ENCODE measurements at places on chromosomes 5 and 9.

- no peak for DNase-seq
These were observed 266.2 kb downstream of the ARHGAP26 start for GRCh38 chr5:143036146-143036927.

DNA sequence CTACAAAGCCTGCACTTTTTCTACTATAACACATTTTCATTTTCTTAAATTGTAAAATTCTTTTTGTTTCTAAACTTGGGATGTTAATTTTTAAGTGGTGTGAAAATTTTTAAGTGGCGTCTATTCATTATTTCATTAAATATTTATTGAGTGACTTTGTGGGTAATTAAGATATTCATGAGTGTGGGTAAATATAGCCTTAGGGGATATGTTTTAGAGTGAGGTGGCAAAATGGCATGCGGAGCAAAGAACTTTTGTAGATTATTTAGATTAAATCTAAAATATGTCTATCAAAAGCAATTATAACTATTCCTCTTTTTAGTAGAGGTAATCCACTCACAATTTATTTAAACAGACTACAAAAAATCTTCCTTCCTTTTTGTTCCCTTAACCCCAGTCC lies 188.4 kb downstream of the PCSK1 start:
- DNase-seq = no peak

GRCh38 chr5:148702019-148702596 lies 47.8 kb upstream of the HTR4 start:
- DNase-seq = no peak

GRCh38 chr5:124628721-124629596 lies 117.5 kb downstream of the ZNF608 start:
- no peak for DNase-seq

DNA sequence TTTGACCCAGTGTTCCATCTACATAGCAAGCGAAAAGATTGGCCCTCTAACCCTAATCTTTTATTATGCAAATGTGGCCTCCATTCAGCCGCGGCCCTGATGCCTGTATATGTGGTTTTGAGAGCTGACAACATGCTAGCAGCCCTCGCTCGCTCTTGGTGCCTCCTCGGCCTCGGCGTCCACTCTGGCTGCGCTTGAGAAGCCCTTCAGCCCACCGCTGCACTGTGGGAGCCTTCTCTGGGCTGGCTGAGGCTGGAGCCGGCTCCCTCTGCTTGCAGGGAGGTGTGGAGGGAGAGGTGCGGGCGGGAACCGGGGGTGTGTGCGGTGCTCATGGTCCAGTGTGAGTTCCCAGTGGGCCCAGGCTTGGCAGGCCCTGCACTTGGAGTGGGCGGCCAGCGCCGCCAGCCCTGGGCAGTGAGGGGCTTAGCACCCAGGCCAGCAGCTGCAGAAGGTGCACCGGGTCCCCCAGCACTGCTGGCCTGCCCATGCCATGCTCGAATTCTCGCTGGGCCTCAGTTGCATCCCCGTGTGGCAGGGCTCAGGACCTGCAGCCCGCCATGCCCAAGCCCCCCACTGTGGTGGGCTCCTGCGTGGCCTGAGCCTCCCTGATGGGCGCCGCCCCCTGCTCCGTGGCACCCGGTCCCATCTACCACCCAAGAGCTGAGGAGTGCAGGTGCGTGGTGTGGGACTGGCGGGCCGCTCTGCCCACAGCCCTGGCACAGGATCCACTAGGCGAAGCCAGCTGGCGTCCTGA lies 757.5 kb upstream of the CTNND2 start:
- no peak for DNase-seq

- no peak for DNase-seq
These were observed 248.0 kb downstream of the DRD1 start for GRCh38 chr5:175195698-175196656.

DNA sequence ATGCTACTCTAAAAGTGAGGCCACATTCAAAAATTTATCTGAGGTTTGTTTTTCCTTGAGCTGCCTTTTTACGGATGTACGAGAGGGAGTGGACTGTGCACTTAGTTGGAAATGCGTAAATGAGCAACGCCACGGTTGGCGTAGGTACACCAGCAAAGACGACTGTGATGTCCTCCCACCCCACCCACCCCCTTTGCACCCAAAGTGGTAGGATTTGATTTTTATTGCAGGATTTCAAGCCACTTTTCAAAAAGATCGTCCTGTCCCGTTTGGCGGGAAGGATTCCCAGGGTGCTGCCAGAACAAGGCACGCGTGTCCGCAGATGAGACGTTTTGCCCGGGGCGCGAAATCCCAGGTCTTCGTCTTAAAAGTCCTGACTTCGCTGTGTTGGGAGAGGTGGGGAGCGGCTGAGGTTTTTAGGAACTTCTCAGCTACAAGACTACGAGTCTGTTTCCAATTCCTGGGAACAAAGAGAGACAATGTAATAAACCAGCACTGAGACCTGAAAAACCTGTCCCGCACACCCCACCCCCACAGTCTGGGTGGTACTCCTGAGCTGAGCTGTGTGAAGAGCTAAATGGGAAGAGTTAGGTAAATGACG lies 1.0 kb upstream of the TLE1 start:
- DNase-seq = no peak

DNA sequence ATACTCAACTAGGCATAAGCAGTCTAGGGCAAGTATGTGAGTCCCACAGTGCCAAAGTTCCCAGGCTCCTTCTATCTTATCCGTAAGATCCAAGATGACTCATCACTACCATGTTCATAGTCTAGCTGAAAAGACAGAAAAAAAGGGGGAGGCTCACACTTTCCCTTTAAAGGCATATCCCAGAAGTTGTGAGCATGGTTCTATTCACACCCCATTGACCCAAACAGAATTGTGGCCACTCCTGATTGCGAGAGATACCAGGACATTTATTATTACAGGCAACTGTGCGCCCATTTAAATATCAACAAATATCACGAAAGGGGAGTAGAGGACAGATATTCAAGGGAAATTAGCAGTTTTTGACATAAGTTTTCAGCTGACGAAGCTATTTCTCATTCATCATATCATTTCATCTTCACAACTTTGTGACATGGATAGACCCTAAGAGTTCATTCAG lies 8.1 kb upstream of the PFDN1 start:
- no peak for DNase-seq

GRCh38 chr5:98187945-98188344 lies 585.5 kb upstream of the RGMB start:
- no peak for DNase-seq

- DNase-seq = no peak
These were observed 110.0 kb upstream of the PRR16 start for GRCh38 chr5:120354126-120354525.

DNA sequence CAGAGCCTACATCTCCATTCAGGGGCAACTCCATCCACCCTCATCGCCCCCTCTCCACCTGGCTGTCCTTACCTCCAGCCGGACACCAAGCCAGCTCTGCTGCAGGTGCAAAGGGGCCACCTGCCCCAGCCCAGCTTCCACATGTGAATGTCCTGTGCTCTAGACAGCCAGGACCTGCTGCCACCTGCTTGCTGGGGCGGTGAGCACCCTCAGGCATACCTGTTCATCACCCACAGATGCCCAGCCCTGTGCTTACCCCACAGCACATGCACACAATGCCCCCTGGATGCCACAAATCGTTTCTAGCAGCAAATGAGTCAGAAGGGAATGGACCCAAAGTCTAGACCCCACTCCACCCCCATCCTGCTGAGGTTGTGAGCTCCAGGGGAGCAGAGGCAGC lies 13.3 kb upstream of the NKD2 start:
- no peak for DNase-seq

GRCh38 chr5:164435576-164435975 lies 930.2 kb downstream of the MAT2B start:
- no peak for DNase-seq

GRCh38 chr9:106423575-106423974 lies 439.4 kb upstream of the ZNF462 start:
- DNase-seq = no peak

DNA sequence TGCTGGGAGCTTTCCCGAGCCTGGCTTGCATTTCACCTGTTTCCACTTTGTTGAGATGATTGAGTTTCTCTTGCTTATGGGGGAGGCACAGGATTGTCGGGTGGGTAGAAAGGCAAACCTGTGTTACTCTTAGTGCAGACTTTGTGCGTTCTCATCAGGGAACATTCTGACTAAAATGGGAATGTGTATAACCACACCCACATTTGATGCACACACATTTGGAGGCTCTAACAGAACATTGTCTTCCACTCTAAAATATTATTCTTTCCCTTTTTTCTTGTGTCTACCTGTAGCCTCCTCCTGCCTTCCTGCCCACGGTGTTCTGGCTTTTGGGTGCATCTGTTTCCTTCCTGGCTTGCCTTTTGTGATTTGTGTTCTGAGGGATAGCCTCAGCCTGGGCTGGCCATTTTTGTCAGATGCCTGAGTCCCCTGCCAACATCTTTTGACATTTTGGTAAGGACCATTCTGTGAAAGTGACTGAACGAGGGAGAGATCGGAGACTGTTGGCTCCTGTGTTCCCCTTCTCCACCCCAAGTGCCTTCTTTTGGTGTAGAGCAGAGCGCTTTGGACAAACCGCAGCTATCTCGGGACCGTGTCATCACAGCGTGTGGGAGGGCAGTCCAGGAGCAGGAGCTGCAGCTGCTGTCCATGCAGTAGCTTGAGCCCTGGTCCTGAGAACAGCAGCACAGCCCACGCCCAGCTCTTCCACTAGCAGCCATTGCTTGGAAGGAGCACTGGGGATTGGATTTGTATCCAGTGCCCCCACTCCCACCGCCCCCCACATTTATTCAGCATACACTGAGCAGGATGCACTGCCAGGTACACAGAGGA lies 101.4 kb downstream of the ARHGAP26 start:
- DNase-seq = no peak

DNA sequence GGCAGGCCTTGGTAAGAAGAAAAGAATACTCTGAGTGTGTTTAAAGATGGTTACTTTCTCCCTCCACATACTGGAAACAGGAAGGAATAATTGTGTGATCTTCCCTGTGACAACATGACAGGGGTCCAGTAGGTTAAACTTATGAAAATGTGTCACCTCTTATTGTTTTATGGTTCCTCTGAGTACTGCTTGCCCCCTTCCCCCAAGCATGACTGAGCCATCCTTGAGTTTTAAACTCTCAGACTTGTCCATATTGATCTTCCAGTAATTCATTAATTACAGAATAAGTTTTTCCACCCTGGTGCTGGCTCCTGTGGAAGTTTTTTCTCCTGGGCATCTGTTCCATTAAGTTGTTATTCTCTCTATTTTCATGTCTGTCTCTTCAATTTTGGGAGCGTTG lies 95.8 kb downstream of the CNTLN start:
- no peak for DNase-seq

DNA sequence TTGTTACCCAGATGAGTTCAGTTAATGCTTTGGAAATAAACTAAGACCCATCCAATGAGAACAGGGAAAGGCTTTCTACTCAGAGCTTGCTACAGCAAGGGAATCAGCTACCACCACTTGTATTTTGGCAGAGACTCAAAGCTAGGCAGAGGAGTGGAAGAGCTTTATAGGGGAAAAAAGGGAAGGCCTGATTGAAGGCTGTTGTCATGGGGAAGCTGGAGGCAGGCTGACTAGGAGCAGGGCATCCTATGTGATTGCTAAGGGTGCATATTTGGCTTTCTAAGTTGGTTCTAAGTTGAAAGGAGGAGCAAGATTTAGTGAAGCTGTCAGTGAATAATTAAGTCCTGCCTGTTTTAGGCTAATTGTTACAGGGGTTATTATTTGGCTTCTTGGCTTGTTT lies 115.5 kb downstream of the PTTG1 start:
- no peak for DNase-seq

- no peak for DNase-seq
These were observed 59.4 kb upstream of the EXOC3 start for GRCh38 chr5:383621-384020.
